ENCODE measurements at places on chromosomes 5 and 9.
A peak's percentile ranks its signal among the peaks of the same experiment; 100 is the strongest.

GRCh38 chr9:130590305-130590704, 10.9 kb downstream of the FUBP3 start:
- no peak for DNase-seq

DNA sequence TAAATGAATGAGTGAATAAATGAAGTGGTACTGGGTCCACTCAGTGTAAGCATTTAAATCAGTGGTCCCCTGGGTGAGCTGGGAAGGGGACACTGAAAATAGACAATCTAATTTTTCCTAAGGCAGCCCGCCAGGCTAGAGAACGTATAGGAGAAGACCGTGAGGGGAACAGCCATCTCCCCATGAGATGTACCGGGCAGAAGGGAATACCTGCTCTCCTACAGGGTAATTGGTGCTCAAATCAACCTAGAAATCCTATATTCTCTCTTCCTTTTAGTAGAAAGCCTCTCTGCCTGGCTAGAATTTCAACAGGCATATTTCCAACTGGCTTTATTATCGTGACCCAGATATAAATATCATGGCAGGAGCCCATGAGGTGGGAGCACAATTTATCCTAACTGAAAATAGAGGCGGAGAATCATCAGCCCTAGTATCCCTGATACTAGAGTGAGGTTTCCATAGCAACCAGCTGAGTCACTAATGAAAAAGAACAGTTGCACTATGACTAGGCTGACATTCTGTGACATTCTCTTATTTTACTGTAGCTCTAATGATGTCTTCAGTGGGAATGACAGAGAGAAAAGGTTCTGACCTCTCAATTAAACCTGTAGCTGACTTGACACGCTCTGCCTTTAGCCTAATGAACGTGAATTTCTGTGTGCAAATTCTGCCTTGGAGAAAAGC, 96.5 kb upstream of the CAST start:
- DNase-seq = no peak

GRCh38 chr5:83145882-83146331, 68.6 kb downstream of the XRCC4 start:
- no peak for DNase-seq

DNA sequence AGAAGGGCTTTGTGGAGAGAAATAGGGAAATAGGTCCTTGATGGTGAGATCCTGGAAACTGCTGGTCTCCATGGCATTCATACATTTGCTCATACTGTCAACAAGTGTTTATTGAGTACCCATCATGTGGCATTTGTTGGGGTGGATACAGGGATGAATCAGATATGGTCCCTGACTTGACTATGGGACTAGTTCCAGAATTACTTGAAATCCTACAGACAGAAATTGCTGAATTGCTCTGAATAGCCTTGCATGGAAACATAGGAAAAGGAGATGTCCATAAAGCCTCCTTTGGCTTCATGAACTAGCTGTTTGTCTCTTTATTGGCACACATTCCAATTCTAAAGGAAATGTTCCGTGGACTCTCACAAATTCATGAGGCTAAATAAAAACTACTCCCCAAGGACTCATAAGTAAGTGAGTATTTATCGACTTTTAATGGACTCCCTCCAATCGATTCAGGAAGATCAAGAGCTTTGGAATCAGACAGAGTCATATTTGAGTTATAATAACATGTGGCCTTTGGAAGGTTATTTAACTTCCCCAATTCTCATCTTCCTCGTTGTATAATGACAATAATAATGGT, 122.4 kb upstream of the C6 start:
- DNase-seq = no peak

DNA sequence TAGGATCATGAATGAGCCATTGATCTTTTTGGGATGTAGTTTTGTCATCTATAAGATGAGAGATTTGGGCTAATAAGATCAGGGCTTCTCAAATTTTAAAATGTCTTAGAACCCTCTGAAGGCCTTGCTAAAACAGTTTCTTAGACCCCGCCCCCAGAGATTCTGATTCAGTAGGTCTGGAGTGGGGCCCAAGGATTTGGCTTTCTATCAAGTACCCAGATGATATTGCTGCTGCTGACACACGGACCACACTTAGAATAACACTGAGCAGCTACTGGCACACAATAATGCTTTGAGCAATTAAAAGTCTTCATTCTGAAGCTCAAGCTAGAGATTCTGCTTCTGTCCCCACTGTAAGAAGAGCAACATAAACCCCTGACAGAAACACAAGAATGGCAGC, 216.7 kb downstream of the SMARCA2 start:
- no peak for DNase-seq

DNA sequence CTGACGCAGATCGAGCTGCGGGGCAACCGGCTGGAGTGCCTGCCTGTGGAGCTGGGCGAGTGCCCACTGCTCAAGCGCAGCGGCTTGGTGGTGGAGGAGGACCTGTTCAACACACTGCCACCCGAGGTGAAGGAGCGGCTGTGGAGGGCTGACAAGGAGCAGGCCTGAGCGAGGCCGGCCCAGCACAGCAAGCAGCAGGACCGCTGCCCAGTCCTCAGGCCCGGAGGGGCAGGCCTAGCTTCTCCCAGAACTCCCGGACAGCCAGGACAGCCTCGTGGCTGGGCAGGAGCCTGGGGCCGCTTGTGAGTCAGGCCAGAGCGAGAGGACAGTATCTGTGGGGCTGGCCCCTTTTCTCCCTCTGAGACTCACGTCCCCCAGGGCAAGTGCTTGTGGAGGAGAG, 4.6 kb upstream of the PHYHD1 start:
- no peak for DNase-seq

DNA sequence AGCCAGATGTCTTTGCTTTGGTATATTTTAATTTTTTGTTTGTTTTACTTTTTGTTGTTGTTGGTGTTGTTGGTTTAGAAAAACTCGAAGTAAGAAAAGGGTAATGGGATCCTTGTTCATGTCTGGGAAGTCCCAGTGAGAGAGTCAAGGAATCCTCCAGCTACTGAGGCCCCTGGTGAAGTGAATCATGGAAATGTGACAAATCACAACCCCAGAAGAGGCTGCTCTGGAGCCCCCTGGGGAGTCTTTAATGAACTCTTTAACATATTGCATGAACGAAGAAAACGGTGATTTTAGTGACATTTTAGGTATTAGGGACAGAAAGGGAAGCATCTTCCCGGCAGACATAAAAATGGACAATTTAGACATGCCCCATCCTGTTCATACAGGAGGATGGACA, 41.3 kb downstream of the TMEM174 start:
- no peak for DNase-seq

- DNase-seq = no peak
These were observed 201.4 kb downstream of the SMARCA2 start for GRCh38 chr9:2216591-2216990.

DNA sequence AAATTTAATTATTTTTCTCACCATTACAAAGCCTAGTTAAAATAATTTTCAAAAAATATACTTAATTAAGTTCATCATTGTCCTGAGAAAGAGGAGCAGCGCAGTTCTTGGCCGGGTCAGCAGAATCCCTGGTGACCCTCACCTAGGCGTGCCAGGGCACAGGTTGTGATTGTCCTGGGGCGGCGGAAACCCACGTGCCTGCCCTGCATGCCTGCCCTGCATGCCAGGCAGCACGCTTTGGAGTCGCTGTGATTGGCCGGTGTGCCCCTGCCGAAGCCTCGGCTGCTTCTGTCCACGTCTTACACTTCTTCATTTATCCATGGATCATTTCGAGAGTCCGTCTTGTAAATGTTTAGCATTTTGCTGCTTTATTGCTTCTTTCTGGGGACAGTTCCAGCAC, 25.6 kb downstream of the SLC12A2 start:
- DNase-seq = no peak

DNA sequence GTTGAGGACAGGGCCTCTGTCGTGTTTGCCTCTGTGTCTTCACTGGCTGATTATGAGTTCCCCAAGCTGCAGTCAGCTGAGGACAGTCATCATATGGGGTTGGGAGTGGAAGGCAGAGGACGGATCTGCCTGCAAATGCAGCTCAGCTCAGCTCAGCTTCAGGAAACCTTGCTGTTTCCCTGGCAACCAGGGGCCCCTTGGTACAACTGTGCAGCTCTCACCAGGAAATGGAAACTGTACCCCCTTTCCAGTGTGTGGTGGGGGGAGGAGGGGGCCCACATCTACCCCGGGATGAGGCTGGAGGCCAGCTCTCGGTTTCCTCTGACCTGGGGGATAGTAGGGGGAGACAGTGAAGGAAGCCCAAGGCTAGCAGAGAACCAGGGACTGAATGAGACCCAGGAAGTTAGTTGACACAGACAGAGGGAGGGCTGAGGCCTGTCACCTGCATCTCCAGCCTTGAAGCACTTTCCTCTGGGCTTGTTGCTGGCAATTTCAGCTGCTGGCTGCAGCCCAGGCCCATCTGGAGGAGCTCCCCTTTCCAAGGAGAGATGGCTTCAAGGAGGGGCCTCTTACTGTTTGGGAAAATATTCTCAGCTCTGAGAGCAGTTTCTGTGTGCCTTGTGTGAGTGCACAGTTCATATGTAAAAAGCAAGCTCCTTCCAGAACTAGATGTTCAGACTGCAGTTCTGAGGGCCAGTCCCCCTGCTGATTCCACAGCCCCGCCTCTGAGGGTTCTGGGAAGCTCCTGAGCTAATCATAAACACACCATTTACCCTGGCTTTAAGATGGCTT, 6.9 kb downstream of the ANXA6 start:
- DNase-seq = peak; percentile 72

- no peak for DNase-seq
These were observed 49.2 kb upstream of the SMIM32 start for GRCh38 chr5:136242136-136242535.

- DNase-seq = no peak
These were observed 27.5 kb downstream of the PAEP start for GRCh38 chr9:135588886-135589595.

GRCh38 chr5:159451197-159452052, 121.1 kb upstream of the IL12B start:
- DNase-seq = no peak

DNA sequence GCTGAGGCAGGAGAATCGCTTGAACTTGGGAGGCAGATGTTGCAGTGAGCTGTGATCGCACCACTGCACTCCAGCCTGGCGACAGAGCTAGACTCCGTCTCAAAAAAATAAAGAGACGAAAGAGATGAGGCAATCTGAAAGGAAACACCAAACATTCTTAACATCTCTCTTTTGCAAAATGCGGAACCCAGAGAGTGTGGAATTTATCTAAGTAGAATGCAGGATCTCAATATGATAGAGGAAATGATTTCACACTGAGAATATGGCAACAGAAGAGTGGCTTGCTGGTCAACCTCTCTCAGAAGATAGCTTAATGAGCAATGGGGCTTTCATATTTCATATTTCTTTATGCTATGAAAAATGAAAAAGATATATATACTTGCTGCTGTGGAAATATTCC, 33.4 kb upstream of the PCA3 start:
- DNase-seq = no peak

GRCh38 chr9:136011703-136012496, 50.7 kb upstream of the UBAC1 start:
- no peak for DNase-seq

GRCh38 chr5:114097570-114097969, 264.3 kb upstream of the KCNN2 start:
- no peak for DNase-seq

- DNase-seq = no peak
These were observed 134.2 kb downstream of the DMRTA1 start for GRCh38 chr9:22580788-22581187.

DNA sequence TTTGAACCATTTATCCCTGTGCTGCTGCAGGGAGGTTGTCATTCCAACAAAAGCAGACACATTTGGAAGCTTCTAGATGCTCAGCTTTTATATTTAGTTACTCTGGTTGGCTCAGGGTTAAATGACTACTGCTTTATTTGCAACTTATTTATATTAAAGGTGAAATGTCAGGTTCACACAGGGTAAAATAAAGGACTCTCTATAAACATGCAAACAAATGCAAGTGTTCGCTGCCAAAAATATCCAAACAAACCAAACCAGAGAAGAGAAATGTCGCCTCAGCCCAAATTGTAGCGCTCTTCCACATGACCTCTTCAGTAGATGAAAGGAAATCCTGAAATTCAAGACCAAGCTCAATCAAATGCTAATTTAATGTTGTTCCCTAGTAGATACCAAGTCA, 57.0 kb upstream of the LIFR start:
- no peak for DNase-seq

- DNase-seq = no peak
These were observed 118.4 kb downstream of the ZNF608 start for GRCh38 chr5:124627815-124628595.

GRCh38 chr5:58094031-58094430, 365.9 kb downstream of the PLK2 start:
- no peak for DNase-seq

DNA sequence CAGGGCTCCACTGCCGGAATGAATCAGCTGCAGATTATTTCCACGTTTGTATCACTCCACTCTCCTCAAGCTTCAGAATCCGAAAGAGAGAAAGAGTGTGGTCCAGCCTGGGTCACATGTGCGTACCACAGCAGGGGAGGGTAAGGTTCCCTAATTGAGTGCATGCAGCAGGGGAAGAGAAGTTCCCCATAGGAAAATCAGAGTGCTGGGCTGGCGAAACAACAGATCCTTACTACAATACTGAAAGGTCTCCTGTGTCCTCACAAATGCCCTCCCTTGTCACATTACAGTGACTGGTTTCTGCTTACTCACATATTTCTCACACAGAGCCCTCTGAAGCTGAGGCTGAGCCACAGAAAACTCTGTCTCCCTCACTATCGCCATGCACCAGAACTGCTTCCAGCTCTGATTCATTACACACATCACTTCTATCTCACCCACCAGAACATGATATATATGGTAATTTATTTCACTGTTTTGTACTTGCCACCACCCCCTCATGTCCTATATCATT, 532.2 kb upstream of the TUSC1 start:
- DNase-seq = no peak

GRCh38 chr9:89422151-89422975, 75.5 kb downstream of the SEMA4D start:
- peak; percentile 83 for DNase-seq

DNA sequence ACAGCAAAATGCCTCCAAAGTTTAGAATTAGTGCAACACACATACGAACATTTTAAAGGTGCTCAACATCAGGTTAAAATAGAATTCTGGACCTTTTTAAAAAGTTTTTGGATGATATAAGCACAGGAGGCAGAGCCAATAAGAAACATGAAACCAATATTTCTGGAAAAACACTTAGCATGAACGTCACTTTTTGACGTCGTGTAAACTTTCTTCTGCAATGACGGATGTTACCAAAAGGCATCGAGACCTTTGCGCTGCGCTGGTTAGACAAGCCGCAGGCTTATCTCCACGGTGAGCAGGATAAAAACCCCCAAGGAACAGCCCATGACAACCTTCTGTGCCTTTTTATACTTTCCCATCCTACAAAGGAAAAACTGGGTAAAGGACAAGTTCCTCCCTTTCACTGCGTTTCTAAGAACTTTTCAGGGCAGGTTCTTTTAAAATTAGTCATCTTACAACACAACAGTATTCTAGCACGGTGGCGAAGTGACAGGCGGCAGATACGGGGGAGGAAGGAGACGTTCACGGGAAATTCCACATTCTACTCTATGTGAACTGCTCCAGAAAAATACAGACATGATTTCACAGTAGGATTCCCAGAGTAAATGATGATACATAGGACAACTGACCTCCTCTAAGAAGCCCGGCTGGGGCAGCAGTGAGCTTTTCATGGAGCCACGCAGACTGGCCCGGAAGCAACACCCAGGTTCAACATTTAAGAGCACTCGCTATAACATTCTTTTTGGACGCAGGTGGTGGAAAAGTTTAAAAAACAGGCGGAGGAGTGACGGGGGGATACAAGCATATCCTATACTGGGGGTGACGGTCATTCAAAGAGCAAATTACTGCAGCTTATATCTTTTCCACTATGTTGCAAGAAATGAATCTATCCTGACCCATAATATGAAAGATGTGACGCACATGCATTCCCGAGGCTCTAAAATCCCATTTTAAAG, 52.4 kb downstream of the USP20 start:
- no peak for DNase-seq

- DNase-seq = no peak
These were observed 468.5 kb downstream of the NFIB start for GRCh38 chr9:13845460-13845859.
